ENCODE measurements at places on chromosomes 12 and 14.

- no peak for DNase-seq
These were observed 107.5 kb upstream of the FAR2 start for GRCh38 chr12:29041621-29042020.

DNA sequence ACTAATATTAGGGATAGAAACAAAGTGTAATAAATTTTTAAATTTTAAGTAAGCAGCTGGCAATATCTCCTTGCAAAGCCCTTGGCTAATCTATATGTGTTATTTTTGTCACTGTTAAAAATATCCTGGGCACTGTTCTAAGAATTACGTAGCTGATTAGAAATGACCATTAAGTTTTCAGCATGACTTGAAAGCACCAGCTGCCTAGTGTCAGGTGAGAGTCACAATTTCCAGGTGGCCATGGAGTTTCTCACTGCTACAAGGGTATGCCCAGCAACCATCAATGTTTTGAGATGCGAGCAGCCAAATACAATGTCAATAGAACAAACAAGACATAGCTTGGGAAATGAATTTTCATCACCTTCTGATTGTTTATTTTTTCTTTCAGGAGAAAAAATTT is 23.3 kb upstream of the GYS2 start:
- DNase-seq = no peak

GRCh38 chr14:35438910-35439713 is 34.6 kb upstream of the NFKBIA start:
- DNase-seq = no peak

GRCh38 chr12:117533687-117534086 is 172.3 kb upstream of the NOS1 start:
- DNase-seq = no peak

GRCh38 chr14:22268875-22269274 is 320.1 kb downstream of the DAD1 start:
- DNase-seq = no peak

Data from hippocampal formation (tissue), 2 donors.